ENCODE measurements at places on chromosomes 2 and 18. TPM values are rescaled to one million over a fixed set of nuclear protein-coding genes. Genes with fewer than 3 reads are reported as not detected.

CRYBA2 gene
- total RNA-seq: not detected

PRKCE gene
- total RNA-seq: 23.1 TPM

RAB17 gene
- 1.6 TPM for total RNA-seq

ETAA1 gene
- 13.7 TPM for total RNA-seq

COLEC12 gene
- total RNA-seq: 24.3 TPM

ERLEC1 gene
- 74.0 TPM for total RNA-seq

HOXD9 gene
- not detected for total RNA-seq

REEP1 gene
- total RNA-seq: 0.26 TPM

RASGRP3 gene
- 15.7 TPM for total RNA-seq

SERPINB4 gene
- total RNA-seq: not detected

SERPINB12 gene
- not detected for total RNA-seq
